NCI-H446 (cell line): ENCODE measurements at places on chromosomes 2 and 18.

DNA sequence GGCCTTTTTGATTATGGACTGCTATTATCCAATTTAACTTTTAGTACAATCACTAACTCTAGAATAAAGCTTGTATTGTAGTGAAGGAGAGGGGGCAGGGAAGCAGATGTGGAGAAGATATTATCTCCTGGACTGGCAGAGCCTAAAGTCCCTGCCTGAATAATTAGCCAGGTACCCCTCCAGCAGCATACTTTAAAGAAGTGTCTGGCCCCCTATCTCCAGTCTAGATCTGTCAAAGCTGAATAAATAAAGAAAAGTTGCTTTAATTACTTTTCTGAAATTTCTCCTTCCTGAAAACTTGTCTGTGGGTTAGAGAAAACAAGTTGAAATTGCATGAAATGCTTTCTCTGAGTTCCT, 258.2 kb downstream of the SLC8A1 start:
- DNase-seq: no peak

- DNase-seq: no peak
These were observed 939.9 kb upstream of the NXPH2 start for GRCh38 chr2:139720056-139720455.

DNA sequence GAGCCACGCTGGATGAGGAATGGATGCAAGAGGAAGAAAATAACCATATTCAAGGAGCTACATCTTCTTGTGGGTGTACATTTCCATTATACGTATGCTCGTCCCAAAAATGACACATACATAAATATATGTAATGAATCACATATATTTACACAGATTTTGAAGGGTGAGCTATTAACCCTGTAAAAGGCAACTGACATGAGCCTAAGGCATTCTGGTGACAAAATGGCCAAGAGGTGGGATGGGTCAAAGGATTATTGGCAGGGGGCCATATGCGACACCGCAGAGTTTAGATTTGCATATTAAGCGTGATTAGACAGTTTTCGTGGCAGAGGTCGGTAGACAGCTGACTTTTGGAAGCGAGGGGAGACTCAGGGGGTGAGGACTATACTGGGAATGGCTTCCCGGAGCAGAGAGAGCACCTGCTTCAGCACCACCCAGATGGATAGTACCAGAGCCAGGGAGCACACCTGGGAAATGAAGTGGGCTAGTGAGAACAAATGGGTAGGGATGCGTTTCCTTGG, 431 bp upstream of the CNRIP1 start:
- DNase-seq: peak; percentile 66

- DNase-seq: no peak
These were observed 1064.4 kb upstream of the ZEB2 start for GRCh38 chr2:145584353-145584752.

DNA sequence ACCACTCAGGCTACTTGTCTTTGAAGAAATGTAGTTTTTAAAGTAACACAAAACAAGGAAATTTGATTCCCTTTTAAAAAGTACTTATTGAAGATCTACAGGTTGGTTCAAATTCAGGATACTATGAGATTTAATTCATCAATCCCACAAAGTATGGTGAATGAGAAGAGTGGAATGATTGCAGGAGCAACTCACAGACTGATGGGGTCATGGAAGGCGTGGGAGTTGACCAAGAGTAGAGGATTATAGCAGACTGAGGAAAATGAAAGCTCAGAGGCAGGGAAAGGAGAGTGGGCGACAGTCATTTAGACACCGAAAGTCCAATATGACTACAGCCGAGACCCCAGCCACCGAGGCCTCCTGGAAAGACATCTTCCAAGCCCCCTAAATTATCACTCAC, 12.5 kb upstream of the DAPL1 start:
- DNase-seq: no peak

DNA sequence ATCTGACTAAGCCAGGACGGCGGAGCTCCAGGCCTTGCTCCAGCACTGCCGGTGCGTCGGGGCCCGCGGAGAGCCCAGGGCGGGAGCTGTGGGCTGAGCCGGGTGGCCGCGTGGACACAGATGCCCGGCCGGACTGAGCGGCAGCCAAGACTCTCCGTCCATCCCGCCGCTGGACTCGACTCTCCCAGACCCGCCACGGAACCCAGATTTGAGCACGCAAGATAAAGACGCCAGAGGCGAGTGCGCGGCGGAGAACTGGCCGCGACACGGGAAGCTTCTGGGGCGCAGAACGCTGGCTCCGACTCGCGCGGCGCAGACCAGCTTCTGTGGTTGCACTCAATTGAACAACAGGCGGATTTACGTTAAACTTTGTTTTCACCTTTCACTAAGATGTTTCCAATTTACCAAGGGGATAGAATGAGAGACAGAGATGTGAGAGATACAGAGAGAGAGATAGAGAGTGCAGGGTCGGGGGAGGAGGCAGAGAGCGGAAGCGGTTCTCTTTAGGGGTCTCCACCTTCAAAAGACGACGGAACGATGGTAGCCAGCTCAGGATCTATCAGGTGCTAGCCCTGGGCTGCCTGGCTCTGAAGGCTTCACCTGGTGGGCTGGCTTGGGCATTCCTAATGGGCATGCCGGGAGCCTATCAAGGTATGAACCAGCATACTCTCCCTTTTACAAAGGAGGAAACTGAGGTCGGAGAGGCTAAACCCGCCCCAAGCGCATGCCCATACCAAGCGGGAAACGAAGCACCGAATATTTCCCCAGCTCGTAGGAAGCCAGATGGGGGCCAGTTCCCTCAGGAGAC, 10.4 kb upstream of the EN1 start:
- no peak for DNase-seq

DNA sequence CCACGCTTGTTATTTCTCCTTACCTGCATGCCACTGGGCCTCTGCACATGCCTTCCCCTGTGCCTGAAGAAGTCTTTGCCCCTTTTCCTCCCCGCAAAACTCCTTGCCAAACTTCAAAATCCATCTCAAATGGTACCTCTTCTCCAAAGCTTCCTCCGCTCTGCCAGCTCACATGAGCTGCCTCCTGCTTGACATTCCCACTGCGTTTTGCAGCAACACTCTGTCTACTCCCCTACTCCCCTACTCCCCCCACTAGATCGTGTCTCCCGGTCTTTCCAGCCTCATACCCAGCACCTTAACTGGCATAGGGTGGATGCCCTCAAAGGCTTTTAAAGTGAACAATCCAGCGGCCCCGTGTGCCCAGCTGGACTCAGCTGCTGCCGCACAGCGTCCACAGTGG, 65.8 kb downstream of the TNS1 start:
- no peak for DNase-seq

DNA sequence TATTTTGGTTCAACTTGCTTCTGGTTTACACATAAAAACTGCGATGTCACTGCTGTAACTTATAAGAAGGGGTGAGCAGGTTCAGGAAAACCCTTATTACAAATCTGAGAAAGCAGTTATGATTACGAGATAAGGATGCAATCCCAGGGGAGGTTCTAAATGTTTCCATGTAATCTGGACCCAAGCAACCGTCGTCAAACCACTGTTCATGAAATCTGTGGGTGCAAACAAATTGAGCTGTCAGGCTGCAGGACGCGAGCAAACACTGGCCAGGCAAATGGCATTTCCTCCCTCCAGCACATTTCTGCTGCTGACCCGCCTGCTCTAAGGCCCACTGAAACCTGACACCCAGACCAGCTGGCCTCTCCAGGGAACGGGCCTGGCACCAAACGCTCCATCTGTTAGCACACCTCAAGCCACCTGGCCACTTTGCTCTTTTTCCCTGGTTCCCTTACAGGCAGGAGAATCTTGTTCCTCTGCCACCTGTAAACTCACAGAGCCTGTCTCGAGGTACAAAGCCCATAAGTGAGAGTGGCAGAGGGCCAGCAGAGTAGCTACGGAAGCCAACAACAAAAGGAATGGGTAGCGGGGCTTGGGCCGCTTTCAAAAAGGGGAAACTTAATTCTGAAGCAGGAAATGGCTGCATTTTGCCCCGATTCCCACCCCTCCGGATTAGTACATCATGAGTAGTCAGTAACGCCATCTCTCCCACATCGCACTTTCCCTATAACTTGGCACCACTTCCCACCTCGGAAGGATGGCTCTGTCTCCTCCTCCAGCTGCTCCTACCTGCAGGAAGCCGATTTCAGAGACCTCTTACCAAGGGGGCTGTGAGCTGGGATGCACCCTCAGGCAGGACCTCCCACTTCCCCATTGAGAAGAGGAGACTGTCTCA, 26.5 kb downstream of the CRACDL start:
- no peak for DNase-seq

- peak; percentile 93 for DNase-seq
These were observed 235.7 kb downstream of the CDCA7 start for GRCh38 chr2:173590276-173590861.

- DNase-seq: no peak
These were observed 49.5 kb downstream of the CAPN13 start for GRCh38 chr2:30757749-30758148.

GRCh38 chr18:37481072-37481471, 84.5 kb downstream of the CELF4 start:
- DNase-seq: no peak

DNA sequence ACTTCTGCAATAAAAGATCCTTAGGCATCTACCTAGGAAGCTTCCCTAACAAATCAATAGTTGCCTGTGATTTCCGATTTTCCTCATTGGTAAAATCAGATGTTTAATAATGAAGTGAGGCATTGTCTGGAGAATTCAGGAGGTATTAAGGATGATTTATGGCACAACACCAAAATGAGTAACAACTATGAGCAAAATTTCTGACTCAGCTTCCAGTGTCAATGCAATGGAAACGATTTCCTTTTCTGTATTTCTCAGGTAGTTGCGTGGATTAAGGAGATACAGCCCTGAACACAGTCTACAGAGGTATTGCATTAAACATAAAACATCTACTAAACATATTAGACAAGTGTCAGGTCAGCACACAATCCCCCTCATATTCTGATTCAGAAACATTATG, 99.5 kb downstream of the EPB41L3 start:
- DNase-seq: no peak

DNA sequence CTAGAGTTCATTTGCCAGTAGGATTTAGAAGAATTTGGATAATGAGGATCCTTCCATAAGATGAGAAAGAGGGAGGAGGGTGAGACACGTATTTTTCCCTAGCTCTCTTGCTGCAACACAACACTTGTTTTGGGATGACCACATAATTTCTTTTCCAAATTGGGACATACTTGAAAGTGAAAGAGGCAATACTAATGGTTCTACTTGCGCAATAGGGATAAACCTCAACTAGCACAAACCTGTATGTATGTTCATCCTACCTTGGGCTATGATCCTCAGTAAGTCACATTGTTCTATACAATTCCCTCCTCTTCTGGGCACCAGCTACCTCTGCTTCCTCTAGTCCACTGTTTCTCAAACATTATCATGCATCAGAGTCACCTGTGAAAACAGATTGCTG, 1208.8 kb upstream of the LRRTM1 start:
- DNase-seq: no peak

DNA sequence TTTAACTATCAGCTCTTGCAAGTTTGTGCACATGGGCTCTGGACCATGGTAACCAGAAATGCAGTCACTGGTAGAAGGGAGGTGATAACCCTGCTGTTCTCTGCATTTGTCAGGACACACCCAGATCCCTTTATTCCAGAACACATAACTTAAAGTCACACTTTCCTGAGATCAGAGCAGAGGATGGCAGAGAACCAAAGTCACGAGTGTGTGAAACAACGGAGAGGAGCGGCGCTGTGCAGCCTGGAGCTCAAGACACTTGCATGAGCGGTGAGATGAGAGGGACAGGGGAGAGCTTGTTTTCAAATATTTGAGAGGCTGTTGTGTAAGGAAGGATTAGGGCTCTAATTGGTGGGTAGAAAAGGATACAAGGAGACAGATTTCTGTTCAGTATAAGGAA, 43.3 kb upstream of the AAK1 start:
- no peak for DNase-seq

DNA sequence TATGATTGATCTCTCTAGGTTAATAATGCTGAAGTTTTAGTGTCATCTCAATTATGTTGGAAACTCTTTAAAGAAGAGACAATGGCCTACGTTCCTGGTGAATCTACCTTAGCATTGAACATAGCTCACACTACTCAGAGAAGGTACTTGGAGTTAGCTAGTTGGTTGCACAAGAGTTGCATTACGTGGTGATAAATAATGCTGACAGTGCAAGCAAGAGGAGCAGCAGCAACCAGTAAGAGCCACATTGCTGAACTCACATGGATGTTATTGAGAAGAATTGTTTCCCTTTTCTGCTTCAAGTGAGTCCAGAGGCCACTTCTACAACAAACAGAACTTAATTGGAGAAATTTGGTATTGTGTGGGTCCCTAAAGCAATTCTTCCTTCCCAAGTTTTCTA, 737.1 kb downstream of the TDRD15 start:
- DNase-seq: no peak

DNA sequence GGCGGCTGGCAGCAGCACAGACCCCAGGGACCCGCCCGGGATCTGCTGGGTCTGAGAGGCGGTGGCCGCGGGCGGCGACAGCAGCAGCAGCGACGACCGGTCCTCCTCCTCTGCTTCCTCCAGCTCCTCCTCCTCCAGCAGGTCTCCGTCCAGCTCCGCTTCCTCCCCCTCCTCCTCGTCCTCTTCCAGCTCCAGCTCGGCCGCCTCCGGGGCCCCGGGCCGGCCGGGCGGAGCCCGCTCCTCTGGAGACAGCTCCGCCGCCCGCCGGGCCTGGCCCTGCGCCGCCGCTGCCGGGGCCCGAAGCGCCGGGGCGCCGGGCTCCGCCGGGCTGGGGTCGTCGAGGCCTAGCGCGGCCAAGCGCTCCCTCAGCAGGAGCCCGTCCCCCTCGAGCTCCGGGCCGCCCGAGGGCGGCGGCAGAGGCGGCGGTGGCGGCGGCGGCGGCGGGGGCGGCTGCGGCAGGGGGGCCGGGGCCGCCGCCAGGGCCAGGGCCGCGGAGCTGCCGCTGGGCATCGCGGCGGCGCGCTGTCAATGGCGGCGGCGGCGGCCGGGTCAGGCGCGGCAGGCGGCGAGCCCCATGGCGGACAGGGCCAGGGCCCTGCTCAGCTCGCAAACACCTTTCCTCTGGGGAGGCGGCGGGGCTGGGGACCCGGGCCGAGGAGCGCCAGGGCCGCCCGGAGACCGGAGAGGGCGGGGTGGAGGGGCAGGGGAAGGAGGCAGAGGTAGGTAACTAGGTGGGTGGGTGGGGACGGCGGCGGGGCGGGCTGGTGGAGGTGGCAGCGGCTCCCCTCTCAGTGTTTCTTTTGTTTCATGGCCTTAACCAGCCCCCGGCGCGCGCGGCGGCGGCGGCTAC, 445 bp downstream of the MEX3C start:
- DNase-seq: peak; percentile 27

- DNase-seq: peak; percentile 91
These were observed 7.2 kb downstream of the HADHB start for GRCh38 chr2:26251893-26252292.

GRCh38 chr2:17303521-17303920, 214.7 kb downstream of the RAD51AP2 start:
- no peak for DNase-seq

- DNase-seq: no peak
These were observed 87.2 kb upstream of the GALNT5 start for GRCh38 chr2:157170299-157170698.

GRCh38 chr2:64932116-64932370, 57.2 kb upstream of the SLC1A4 start:
- no peak for DNase-seq

GRCh38 chr2:29770846-29771245, 150.5 kb downstream of the ALK start:
- no peak for DNase-seq

- DNase-seq: no peak
These were observed 21.6 kb downstream of the DARS1 start for GRCh38 chr2:135963841-135964240.

GRCh38 chr2:29850794-29851193, 70.6 kb downstream of the ALK start:
- DNase-seq: no peak
